CD4-positive, alpha-beta memory T cell (primary cell): ENCODE measurements at places on chromosomes 5 and 9. TPM values are rescaled to one million over a fixed set of nuclear protein-coding genes. Genes with fewer than 3 reads are reported as not detected.
A peak's percentile ranks its signal among the peaks of the same experiment; 100 is the strongest.

The PFN3 gene
- not detected for polyA plus RNA-seq

The IER5L gene
- polyA plus RNA-seq, result 0.07 TPM

The C9orf153 gene
- not detected for polyA plus RNA-seq

The SOHLH1 gene
- polyA plus RNA-seq, result not detected

The OLFML2A gene
- polyA plus RNA-seq, result not detected

The SHLD3 gene
- polyA plus RNA-seq, result 9.8 TPM

The DPYSL3 gene
- polyA plus RNA-seq, result not detected

The SLC25A2 gene
- not detected for polyA plus RNA-seq

The ZFP37 gene
- 3.0 TPM for polyA plus RNA-seq

The GPR21 gene
- polyA plus RNA-seq, result not detected

The TRIP13 gene
- polyA plus RNA-seq, result 0.39 TPM

GRCh38 chr9:38620483-38621433 lies at the start of gene ANKRD18A:
TSS of gene ANKRD18A (minus strand) at chr9:38620596. CDS start at chr9:38620285, 311 bp downstream.
- peak within 1 kb of the TSS; percentile 50 for H3K27ac ChIP-seq
- H3K4me3 ChIP-seq, result peak within 1 kb of the TSS; percentile 42
- H3K36me3 ChIP-seq, result no peaks in the 10 kb centered on the region

- no peaks in the 10 kb centered on the region for H3K4me1 ChIP-seq
- H3K27me3 ChIP-seq, result no peaks in the 10 kb centered on the region
- no peak overlapping the region for H3K4me3 ChIP-seq
- DNase-seq, result no peak
Measured at GRCh38 chr9:27599102-27599869, 26.0 kb upstream of the C9orf72 start.

GRCh38 chr5:61599370-61600122 lies 267.5 kb downstream of the ZSWIM6 start:
- no peaks in the 10 kb centered on the region for H3K4me1 ChIP-seq
- H3K27ac ChIP-seq, result no peak overlapping the region
- DNase-seq, result no peak
- H3K4me3 ChIP-seq, result no peak overlapping the region

- H3K27ac ChIP-seq, result no peak overlapping the region
- H3K27me3 ChIP-seq, result no peaks in the 10 kb centered on the region
- H3K4me3 ChIP-seq, result no peak overlapping the region
- no peaks in the 10 kb centered on the region for H3K4me1 ChIP-seq
Measured at GRCh38 chr5:68331192-68332079, 115.9 kb downstream of the PIK3R1 start.

GRCh38 chr5:176131771-176132170 lies 106.5 kb upstream of the SIMC1 start:
- H3K4me1 ChIP-seq, result peaks cover 15% of the 10 kb centered on the region
- H3K27ac ChIP-seq, result no peak overlapping the region
- no peaks in the 10 kb centered on the region for H3K36me3 ChIP-seq
- H3K4me3 ChIP-seq, result no peak overlapping the region
- H3K27me3 ChIP-seq, result no peaks in the 10 kb centered on the region
- DNase-seq, result no peak

DNA sequence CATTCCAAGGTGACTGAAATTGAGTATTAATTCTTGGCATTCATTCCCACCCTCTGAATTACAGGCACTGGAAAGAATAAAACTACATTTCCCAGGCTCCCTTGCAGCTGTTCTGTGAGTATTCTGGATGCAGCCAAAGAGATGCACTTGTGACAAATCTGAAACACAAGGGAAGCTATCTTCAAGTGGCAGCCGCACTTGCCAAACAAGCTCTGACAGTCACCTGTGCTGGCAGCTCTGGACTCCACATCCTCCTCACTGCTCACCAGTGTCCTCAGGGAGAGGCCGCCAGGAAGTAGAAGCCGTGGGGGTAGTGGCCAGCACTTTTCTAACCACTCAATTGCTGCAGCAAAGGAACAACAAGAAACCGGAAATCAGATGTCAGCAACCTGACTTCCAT lies 275.0 kb downstream of the NR2F1-AS1 start:
- no peak overlapping the region for H3K4me3 ChIP-seq
- H3K27me3 ChIP-seq, result no peaks in the 10 kb centered on the region
- DNase-seq, result no peak
- no peaks in the 10 kb centered on the region for H3K36me3 ChIP-seq
- H3K27ac ChIP-seq, result no peak overlapping the region

DNA sequence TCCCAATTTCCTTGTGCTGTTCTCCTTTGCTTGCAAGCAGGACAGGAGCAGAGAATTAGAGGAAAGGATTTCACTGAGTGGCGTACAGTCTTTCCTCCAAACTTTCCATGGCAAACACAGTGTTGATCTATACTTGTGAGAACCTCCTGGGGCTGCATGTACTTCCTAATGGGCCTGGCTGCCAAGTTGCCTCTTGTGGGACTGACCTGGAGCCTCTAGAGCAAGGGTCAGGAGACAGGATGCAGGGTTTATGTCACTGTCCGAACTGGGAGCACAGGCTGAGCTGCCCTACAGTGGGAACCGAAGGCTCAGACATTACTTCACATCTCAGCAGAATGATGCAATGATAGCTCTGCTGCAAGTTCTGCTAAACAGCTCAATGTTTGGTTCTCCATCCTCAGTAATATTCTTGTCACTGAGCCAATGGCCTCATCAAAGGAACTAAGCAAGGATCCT lies 102.3 kb downstream of the ENC1 start:
- H3K4me3 ChIP-seq, result no peak overlapping the region
- no peak overlapping the region for H3K27ac ChIP-seq
- DNase-seq, result no peak
- H3K27me3 ChIP-seq, result no peaks in the 10 kb centered on the region
- no peaks in the 10 kb centered on the region for H3K4me1 ChIP-seq

GRCh38 chr9:81456431-81457006 lies 232.8 kb downstream of the TLE1 start:
- H3K36me3 ChIP-seq, result no peaks in the 10 kb centered on the region
- no peak for DNase-seq
- H3K4me1 ChIP-seq, result no peaks in the 10 kb centered on the region

DNA sequence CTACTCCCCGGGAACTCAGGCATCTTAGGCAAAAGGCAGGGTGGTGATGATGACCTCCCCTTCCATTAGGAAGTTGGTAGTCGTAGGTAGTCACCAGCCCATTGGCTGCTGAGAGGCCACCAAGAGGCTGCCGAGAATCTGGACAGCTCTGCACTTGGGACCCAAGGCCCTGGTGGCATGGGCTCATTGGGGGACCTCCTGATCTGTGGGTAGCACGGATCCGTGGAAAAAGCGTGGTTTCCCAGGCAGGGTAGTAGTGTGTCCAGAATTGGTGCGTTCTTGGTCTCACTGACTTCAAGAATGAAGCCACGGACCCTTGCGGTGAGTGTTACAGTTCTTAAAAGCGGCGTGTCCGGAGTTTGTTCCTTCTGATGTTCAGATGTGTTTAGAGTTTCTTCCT lies 158.8 kb downstream of the CNTLN start:
- H3K4me3 ChIP-seq, result no peak overlapping the region
- no peak overlapping the region for H3K27ac ChIP-seq
- no peaks in the 10 kb centered on the region for H3K27me3 ChIP-seq
- no peaks in the 10 kb centered on the region for H3K36me3 ChIP-seq

GRCh38 chr5:155661859-155662258 lies 648.3 kb downstream of the KIF4B start:
- no peak for DNase-seq
- H3K36me3 ChIP-seq, result no peaks in the 10 kb centered on the region
- H3K27me3 ChIP-seq, result no peaks in the 10 kb centered on the region
- H3K4me3 ChIP-seq, result no peak overlapping the region
- no peaks in the 10 kb centered on the region for H3K4me1 ChIP-seq

DNA sequence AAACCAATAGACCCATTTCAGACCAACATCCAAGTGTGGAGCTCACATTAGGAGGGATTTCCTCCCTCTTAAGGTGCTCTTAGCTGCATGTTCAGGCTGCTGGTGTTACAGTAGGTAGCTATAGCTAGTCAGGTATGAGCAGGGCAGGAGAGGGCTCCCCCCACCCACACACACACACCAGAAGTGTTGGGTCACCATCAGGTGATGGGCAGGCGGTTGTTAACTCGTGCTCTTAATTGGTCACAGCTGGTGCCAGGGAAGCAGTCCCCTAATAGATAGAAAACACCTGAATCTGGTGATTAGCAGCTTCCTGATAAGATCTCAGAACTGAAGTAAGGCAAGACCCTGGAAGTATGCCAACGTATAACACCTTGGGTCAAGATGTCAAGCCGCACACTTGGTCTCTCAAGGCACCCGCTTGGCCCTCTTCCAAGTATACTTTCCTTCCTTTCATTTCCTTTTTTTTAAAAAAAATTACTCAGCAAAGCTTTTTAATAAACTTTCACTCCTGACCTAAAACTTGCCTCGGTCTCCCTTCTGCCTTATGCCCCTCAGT lies 532.4 kb downstream of the DNAH5 start:
- H3K36me3 ChIP-seq, result no peaks in the 10 kb centered on the region
- no peak overlapping the region for H3K4me3 ChIP-seq
- DNase-seq, result no peak

DNA sequence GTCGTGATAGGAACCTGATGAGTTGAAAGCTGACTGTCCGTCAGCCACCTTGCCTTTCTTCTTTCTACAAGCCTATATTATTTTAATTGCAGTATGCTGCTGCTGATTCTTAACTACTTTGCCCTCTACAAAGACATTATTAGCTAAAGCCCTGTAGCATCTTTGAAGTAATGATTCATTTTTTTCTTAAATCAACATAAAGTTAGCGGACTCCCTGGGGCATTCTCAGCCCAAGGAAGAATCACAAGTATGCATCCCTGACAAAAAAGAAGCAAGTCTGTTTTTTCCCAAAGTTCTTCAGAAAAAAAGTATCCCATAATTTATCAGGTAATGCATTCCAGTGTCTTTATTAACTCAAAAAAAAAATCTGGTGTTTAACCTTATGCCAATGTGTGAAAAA lies 69.5 kb upstream of the TAS2R1 start:
- no peaks in the 10 kb centered on the region for H3K27me3 ChIP-seq
- no peak for DNase-seq
- H3K4me3 ChIP-seq, result no peak overlapping the region
- no peaks in the 10 kb centered on the region for H3K36me3 ChIP-seq
- H3K4me1 ChIP-seq, result no peaks in the 10 kb centered on the region
- no peak overlapping the region for H3K27ac ChIP-seq

DNA sequence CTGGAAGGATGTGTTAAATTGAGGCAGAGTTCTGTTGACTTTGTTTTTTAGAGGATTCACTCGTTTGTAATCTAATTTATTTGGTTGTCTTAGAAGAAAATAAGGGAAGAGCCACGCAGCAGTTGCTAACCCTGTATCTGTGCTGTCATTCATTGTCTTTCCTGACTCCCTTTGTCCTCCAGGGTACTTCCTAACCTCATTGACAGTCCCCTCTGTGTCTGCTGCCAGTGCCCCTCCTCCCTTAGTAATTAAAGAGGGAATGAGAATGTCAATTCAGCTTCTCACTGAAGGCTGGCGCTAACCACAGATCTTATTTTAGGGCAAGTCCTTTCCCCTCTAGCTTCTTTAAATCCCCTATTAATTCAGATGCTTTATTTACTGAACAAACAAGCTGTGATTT lies 84.0 kb downstream of the MAST4 start:
- H3K27ac ChIP-seq, result no peak overlapping the region
- H3K27me3 ChIP-seq, result no peaks in the 10 kb centered on the region
- no peaks in the 10 kb centered on the region for H3K4me1 ChIP-seq
- H3K4me3 ChIP-seq, result no peak overlapping the region
- H3K36me3 ChIP-seq, result no peaks in the 10 kb centered on the region

DNA sequence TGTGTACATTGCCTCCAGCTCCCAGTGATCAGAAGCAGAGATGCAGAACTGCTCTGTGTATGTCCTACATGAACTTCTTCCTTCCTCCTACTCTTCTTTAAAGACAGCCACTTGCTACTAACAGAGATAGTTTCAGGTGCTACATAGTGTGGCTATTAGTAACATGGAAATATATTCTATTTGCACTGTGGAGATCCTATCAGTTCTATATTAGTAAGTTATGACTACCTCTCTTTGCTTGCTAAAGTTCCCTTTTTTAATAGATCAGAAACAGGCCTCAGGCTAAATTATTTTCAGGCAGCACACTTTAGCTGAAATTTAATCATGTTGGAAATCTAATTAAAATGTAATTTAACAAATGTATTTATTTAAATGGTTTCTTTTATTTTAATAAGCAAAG lies 64.4 kb upstream of the TNFSF8 start:
- H3K4me1 ChIP-seq, result peaks cover 14% of the 10 kb centered on the region
- H3K27ac ChIP-seq, result no peak overlapping the region
- DNase-seq, result no peak
- H3K36me3 ChIP-seq, result no peaks in the 10 kb centered on the region
- no peak overlapping the region for H3K4me3 ChIP-seq
- H3K27me3 ChIP-seq, result no peaks in the 10 kb centered on the region

DNA sequence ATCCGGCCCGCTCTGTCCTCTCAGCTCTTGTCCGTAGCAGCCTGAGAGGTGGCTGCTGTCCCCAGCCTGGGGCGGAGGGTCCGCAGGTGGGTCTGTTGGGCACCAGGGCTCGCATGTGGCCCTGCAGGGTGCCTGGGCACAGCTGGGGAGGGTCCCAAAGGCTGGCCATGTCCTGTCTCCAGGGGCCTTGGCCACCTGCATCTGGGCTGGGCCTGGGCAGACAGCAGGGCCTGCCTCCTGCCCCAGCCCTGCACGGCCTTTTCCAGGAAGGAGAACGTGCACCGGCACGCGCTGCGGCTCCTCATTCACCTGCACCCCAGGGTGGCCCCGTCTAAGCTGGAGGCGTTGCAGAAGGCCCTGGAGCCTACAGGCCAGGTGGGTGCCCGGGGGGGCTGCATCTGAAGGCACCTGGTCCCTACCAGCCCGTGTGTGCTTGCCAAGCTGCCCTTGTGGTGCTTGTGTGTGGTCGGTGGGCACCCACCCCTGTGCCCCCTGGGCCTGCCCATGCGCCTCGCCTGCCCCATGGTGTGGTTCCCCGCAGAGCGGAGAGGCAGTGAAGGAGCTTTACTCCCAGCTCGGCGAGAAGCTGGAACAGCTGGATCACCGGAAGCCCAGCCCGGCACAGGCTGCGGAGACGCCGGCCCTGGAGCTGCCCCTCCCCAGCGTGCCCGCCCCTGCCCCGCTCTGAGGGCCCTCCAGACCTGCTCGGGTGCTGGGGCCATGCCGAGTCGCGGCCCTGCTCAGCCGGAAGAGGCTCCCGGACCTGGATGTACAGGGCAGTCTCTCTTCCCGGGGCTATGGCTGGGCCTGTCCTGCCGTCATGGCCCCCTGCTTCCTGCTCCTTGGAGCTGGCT lies 5.1 kb upstream of the TOR4A start:
- H3K4me3 ChIP-seq, result no peak overlapping the region
- peaks cover 17% of the 10 kb centered on the region for H3K4me1 ChIP-seq
- no peak overlapping the region for H3K27ac ChIP-seq
- H3K36me3 ChIP-seq, result peaks cover 9% of the 10 kb centered on the region
